Activated CD4-positive, alpha-beta memory T cell treated with anti-CD3 and anti-CD28 coated beads, Interleukin-2, amount 10 ng/mL, durations not matched to agents 7 days and 5 days (primary cell): ENCODE measurements at places on chromosomes 16 and 17.

DNA sequence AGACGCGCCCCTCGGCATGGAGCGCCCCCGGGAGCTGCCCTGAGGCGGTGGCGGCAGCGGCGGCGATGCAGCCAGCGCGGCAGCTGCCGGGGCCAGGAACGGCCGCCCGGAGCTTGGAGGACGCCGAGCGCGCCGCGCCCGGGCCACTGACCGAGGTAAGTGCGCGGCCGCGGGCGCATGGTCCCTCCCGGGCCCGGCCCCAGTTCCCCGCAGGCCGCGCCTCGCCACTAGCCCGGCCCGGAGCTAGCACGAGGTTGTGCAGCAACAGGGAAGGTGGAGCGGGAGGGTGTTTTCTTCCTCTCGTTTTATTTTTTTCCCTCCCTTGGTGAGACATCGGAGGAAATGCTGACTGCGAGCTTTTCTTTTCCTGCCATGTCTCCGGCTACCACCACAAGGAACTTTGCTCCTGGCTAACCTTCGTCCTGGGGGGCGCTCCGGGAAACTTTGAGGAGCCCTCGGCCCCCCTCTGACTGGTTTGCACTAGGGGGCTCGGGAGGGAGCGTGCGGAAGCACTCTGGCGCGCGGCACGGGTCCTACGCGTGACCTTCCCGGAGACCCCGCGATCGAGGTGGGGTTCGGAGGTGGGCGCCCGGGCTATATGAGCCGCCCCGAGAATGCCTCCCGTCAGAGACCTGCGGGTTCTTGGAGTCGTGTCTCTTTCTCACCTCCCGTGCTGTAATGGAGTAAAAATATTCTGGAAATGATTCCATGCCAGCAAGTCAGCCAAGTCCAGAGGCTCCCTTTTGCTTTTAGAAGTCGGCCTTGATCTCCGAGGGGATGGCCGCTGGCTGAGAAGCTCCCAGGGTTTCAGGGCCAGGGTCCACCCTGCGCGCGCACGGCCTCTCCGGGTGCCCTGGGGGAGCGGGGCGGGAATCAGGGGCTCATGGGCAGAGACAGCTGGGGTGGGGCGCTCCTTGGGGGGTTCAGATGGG, 868 bp downstream of the KCNJ12 start:
- peaks cover 8% of the 10 kb centered on the region for H3K4me1 ChIP-seq
- H3K4me3 ChIP-seq, result no peak overlapping the region
- no peak for DNase-seq
- H3K27me3 ChIP-seq, result peaks cover 27% of the 10 kb centered on the region
- no peak overlapping the region for H3K27ac ChIP-seq

DNA sequence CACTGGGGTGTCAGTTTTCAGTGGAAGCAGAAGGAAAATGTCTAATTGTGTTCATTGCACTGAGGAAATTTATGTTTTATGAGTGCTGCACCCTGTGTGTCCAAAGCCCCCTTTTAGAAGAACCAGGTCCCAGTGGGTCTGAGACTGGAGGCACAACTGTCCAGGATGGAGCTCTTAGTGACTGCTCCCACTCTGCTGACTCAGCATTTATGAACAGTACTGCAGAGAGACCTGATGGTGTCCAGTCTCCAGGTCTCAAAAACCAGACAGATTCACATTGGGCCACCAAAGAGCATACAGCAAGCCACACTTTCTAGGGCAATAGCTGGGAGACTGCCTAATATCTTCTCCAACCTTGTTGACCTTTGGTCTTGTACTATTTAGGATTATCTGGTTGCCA, 321.9 kb downstream of the CBLN1 start:
- H3K27me3 ChIP-seq, result no peaks in the 10 kb centered on the region
- no peak for DNase-seq
- H3K27ac ChIP-seq, result no peak overlapping the region
- H3K36me3 ChIP-seq, result no peaks in the 10 kb centered on the region
- H3K4me1 ChIP-seq, result no peaks in the 10 kb centered on the region

- no peaks in the 10 kb centered on the region for H3K27me3 ChIP-seq
- no peak overlapping the region for H3K27ac ChIP-seq
- peaks cover 56% of the 10 kb centered on the region for H3K36me3 ChIP-seq
- DNase-seq, result no peak
- peaks cover 23% of the 10 kb centered on the region for H3K4me1 ChIP-seq
- no peak overlapping the region for H3K4me3 ChIP-seq
Measured at GRCh38 chr17:47686276-47686635, 7.7 kb upstream of the TBKBP1 start.

GRCh38 chr16:50011707-50012106, 13.3 kb upstream of the CNEP1R1 start:
- H3K27ac ChIP-seq, result no peak overlapping the region
- peaks cover 2% of the 10 kb centered on the region for H3K27me3 ChIP-seq
- no peaks in the 10 kb centered on the region for H3K4me1 ChIP-seq
- H3K36me3 ChIP-seq, result no peaks in the 10 kb centered on the region
- H3K4me3 ChIP-seq, result no peak overlapping the region

DNA sequence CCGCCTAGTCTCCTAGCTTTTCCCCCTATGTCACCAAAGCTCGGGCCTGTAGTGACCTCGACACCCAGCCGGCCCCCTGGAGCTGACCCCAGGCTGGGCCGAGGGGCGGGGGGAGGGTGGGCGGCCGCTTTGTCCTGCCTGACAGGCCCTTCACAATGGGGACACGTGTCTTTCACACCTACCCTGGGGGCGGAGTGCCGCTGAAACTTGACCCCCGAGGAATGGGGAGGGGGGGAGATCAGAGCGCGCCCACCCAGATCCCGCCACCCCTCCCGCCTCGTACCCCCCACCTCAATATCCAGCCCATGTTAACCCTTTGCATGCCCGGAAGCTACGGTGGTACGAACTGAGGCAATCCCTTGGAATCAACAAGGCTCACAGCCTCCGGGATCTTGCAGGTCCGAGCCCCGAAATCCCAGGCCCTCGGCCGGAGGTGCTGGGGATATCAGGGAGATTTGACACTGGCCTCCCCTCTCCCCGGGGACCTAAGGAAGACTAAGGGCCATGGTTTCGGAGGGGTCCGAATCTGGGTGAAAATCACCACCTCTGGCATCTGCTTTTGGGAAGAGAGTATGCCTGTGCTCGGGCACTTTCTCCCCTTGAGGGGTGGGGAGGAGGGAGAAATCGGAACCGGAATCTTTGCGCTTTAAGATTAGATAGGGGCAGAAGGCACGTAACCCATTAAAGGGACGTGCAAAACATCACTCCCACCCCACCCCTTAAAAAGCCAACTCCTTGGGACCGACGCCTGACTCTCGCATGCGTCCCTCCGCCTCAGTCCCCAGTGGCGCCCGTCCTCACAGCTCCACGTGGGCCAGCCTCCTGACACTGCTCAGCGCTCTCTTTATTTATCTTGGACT, 2.6 kb downstream of the NOG start:
- H3K36me3 ChIP-seq, result peaks cover 4% of the 10 kb centered on the region
- H3K27me3 ChIP-seq, result peaks cover 67% of the 10 kb centered on the region
- H3K27ac ChIP-seq, result no peak overlapping the region

- H3K27ac ChIP-seq, result no peak overlapping the region
- DNase-seq, result no peak
- peaks cover 43% of the 10 kb centered on the region for H3K4me1 ChIP-seq
- peaks cover 69% of the 10 kb centered on the region for H3K36me3 ChIP-seq
Measured at GRCh38 chr17:49730078-49730784, 22.5 kb upstream of the SLC35B1 start.

DNA sequence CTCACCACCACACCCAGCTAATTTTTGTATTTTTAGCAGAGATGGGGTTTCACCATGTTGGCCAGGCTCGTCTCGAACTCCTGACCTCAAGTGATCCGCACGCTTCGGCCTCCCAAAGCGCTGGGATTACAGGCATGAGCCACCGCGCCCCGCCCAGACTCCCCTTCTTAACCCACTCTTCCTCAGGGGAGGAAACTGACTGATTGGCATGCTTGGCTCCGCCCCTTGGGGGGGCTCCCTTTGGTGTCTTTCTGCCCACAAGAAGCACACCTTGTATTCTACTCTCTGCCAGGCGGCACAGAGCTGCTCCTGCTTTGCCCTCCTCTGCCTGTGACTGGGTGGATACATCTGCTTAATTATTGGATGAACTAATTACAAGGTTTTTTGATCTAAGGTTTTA, 4.7 kb upstream of the ASGR2 start:
- H3K36me3 ChIP-seq, result no peaks in the 10 kb centered on the region
- DNase-seq, result no peak
- peaks cover 17% of the 10 kb centered on the region for H3K27me3 ChIP-seq
- no peak overlapping the region for H3K27ac ChIP-seq
- H3K4me3 ChIP-seq, result no peak overlapping the region
- peaks cover 4% of the 10 kb centered on the region for H3K4me1 ChIP-seq

- H3K27me3 ChIP-seq, result no peaks in the 10 kb centered on the region
- H3K36me3 ChIP-seq, result peaks cover 11% of the 10 kb centered on the region
- no peak overlapping the region for H3K4me3 ChIP-seq
- no peak for DNase-seq
- no peak overlapping the region for H3K27ac ChIP-seq
Measured at GRCh38 chr16:12682432-12683165, 121.1 kb downstream of the CPPED1 start.

GRCh38 chr17:83067718-83068261, 11.6 kb upstream of the METRNL start:
- no peak overlapping the region for H3K27ac ChIP-seq
- no peak for DNase-seq
- no peak overlapping the region for H3K4me3 ChIP-seq
- H3K4me1 ChIP-seq, result peaks cover 33% of the 10 kb centered on the region

GRCh38 chr17:73157521-73157890, 7.3 kb upstream of the SSTR2 start:
- peaks cover 20% of the 10 kb centered on the region for H3K27me3 ChIP-seq
- no peaks in the 10 kb centered on the region for H3K36me3 ChIP-seq
- H3K4me1 ChIP-seq, result peaks cover 9% of the 10 kb centered on the region
- H3K27ac ChIP-seq, result no peak overlapping the region
- DNase-seq, result no peak
- no peak overlapping the region for H3K4me3 ChIP-seq

GRCh38 chr17:7544911-7545310, 3.9 kb upstream of the TNFSF12 start:
- peaks cover 19% of the 10 kb centered on the region for H3K4me1 ChIP-seq
- H3K4me3 ChIP-seq, result no peak overlapping the region
- peaks cover 11% of the 10 kb centered on the region for H3K36me3 ChIP-seq
- peaks cover 5% of the 10 kb centered on the region for H3K27me3 ChIP-seq
- no peak for DNase-seq
- no peak overlapping the region for H3K27ac ChIP-seq

GRCh38 chr17:63138713-63139112, 172.7 kb downstream of the TANC2 start:
- H3K36me3 ChIP-seq, result no peaks in the 10 kb centered on the region
- no peak for DNase-seq
- peaks cover 3% of the 10 kb centered on the region for H3K4me1 ChIP-seq
- no peak overlapping the region for H3K27ac ChIP-seq

- H3K27me3 ChIP-seq, result no peaks in the 10 kb centered on the region
- peaks cover 2% of the 10 kb centered on the region for H3K4me1 ChIP-seq
- H3K36me3 ChIP-seq, result peaks cover 7% of the 10 kb centered on the region
- no peak overlapping the region for H3K4me3 ChIP-seq
- H3K27ac ChIP-seq, result no peak overlapping the region
Measured at GRCh38 chr17:1414634-1415033, 14.6 kb upstream of the YWHAE start.

DNA sequence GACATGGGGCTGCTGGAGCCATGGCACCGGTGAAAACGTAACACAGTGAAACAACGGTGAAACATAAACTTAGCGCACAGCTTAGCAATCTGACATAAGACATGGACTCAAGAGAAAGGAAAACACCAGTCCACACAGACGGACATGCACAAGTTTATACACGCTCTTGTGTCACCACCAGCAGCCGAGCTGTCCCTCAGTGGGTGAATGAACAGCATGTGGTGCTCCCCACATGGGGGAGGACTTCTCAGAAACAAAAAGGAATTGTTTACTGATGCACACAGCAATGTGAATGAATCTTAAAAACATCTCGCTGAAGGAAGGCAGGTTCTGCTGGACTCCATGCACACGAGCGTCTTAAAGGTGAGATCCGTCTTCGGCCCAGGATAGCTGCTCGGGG, 34.2 kb downstream of the KLHDC4 start:
- H3K36me3 ChIP-seq, result peaks cover 50% of the 10 kb centered on the region
- H3K4me1 ChIP-seq, result peaks cover 23% of the 10 kb centered on the region
- no peak overlapping the region for H3K27ac ChIP-seq
- H3K4me3 ChIP-seq, result no peak overlapping the region
- no peaks in the 10 kb centered on the region for H3K27me3 ChIP-seq

- DNase-seq, result no peak
- peaks cover 2% of the 10 kb centered on the region for H3K4me1 ChIP-seq
- H3K4me3 ChIP-seq, result no peak overlapping the region
Measured at GRCh38 chr17:66981983-66982508, 17.5 kb downstream of the CACNG4 start.

DNA sequence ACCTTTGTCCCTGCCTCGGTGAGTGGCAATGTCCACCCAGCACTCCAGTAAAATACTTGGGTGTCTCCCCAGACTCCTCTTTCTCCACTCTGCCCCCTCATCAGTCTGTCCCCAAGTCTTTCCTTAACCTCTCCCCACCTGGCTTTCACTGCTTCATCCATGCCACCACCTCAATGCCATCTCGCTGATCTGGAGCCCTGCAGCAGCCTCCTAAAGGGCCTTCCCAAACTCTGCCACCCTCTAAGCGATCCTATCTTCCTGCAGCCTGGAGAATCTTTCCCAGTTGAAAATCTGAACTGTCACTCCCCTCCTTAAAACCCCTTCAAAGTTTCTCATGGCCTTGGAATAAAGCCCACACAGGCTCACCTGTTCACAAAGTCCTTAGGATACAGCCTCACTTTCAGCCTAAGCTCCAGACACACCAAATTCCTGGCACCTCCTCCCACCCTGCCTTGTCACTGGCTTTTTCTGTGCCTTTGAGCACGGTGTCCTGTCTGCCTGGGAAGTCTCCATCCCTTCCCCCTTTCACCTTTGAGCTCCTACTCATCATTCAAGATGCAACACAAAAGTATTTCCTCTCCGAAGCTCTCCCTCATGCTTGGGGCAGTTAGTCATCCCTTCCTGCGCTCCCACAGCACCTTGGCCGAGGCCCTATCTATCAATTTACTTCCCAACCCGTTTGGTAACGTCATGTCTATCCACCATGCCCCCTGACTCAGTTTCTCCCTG, 2.8 kb downstream of the WNK4 start:
- H3K4me1 ChIP-seq, result peaks cover 15% of the 10 kb centered on the region
- no peak overlapping the region for H3K27ac ChIP-seq
- no peak for DNase-seq
- peaks cover 65% of the 10 kb centered on the region for H3K27me3 ChIP-seq
- no peak overlapping the region for H3K4me3 ChIP-seq

DNA sequence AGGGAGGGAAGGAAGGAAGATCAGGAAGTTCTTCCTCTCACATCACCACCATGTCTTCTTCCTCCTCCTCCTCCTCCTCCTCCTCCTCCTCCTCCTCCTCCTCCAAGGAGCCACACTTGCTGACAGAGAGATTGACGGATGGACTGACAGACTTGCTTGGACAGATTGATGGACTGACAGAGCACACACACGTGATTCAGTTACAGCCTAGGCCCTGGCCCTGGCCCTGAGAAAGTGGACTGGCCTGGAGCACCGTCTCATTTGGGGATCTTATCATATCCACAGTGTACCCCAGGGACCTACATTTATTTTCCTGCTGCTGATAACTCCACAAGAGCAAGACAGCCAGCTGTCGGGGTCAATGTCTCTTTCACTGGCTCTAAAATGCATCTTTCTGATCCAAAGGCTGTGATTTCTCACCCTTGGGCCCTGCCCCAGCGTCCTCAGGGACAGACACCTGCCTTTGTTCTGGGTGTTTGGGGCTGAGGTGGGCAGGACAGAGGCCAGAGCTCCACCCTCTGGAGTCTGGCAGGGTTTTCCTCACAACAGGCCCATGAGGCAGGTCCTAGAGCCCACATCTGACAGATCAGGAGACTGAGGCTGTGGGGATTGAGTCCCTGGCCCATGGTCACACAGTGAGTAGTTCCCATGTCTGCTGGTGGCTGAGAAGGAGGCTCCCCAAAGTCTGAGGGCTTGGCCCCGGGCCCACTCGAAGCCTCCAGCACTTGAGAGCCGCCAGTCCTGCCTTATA, 2.3 kb upstream of the P2RX1 start:
- H3K27ac ChIP-seq, result no peak overlapping the region
- no peak for DNase-seq
- H3K36me3 ChIP-seq, result no peaks in the 10 kb centered on the region
- no peaks in the 10 kb centered on the region for H3K27me3 ChIP-seq
